Sigmoid colon (tissue), 7 donors: ENCODE measurements at places on chromosomes 2 and 18. TPM values are rescaled to one million over a fixed set of nuclear protein-coding genes. Genes with fewer than 3 reads are reported as not detected.

- DNase-seq = no peak
These were observed 792.3 kb downstream of the DPP10 start for GRCh38 chr2:115234737-115235136.

GRCh38 chr18:22094358-22094734 lies 75.0 kb upstream of the GATA6 start:
- no peak for DNase-seq

The RAB1A gene
- 86.4 TPM for total RNA-seq

GRCh38 chr18:3852321-3852720 lies 402.3 kb downstream of the TGIF1 start:
- no peak for DNase-seq

GRCh38 chr18:74299162-74299561 lies 7.4 kb upstream of the CYB5A start:
- no peak for DNase-seq

GRCh38 chr18:9433671-9434121 lies 41.6 kb upstream of the RALBP1 start:
- DNase-seq = no peak

GRCh38 chr2:231431606-231432005 lies 32.7 kb downstream of the NCL start:
- DNase-seq = no peak

- no peak for DNase-seq
These were observed 2.1 kb downstream of the FAM178B start for GRCh38 chr2:96984300-96984699.

The PLEKHA3 gene
- total RNA-seq = 18.8 TPM

DNA sequence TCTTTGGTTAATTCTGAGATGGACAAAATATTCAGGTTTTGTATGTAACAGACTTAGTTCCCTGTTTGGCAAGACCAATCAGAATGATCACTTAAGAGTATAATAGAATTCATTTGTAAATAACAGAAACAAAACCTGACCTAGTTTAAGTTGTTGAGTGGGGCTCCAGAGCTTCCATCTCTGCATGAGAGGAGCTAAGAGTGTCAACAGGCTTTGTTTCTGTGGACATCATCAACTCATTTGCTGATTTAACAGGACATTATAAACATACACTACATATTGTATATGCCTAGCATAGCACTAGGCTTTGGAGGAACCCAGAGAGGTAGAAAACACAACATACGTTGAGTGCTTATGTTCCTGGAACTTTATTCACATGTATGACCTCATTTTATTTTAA lies 75.3 kb upstream of the TRIB2 start:
- no peak for DNase-seq

DNA sequence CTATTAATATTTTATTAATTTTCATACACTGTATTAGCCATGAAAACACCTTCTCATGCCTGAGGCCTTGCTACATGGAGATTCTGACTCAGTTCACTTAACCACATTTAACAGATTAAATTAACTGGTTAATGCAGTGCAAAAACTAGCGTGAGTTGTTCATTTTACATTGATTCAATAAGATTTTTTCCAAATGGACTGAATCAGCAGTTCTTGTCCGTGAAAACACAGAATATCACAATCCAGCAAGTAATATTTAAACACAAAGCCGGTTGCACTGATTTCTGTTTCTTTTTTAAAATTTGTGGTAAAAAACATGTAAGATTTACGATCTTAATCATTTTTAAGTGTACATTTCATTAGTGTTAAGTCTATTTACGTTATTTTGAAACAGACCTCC lies 118.2 kb upstream of the THUMPD2 start:
- DNase-seq = no peak

- peak; percentile 80 for DNase-seq
These were observed 47.6 kb downstream of the PDCL3 start for GRCh38 chr2:100610381-100610831.

The CWC22 gene
- 20.5 TPM for total RNA-seq
